Transverse colon (tissue), 4 donors: ENCODE measurements at places on chromosomes 13 and 19.

- peak; percentile 54 for DNase-seq
These were observed 13.2 kb downstream of the CLASRP start for GRCh38 chr19:45051929-45052579.

DNA sequence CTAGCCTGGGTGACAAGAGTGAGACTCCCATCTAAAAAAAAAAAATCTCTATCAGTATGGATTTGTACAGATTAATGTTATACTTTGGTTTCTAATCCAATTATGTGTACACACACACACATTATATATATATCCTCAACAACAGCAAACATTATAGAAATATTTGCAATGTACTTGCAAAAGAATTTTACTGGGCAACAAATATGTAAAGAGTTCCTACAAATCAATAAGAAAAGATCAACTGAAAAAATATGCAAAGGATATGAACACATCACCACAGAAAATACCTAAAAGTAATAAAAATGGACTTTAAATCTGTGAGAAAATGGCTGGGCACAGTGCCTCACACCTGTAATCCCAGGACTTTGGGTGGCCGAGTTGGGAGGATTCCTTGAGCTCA is 40.9 kb upstream of the NFIC start:
- no peak for DNase-seq

DNA sequence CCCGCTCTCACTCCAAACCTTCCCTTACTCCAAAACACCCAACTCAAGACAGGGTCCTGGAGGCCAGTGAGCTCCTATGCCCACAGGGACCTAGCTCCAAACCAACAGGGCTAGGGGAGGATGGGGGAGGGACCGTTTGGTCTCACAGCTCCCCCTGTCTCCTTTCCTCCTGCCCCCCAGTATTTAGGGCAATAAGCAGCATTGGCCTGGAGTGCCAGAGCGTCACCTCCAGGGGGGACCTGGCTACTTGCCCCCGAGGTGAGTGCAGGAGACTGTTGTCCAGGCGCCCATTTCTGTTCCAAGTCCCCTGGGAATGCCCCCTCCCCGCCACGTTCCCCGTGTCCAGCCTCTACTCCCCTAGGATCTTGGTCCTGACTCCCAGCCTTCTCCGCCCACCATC is 792 bp downstream of the RETN start:
- no peak for DNase-seq

- DNase-seq = no peak
These were observed 1.6 kb upstream of the SLC7A10 start for GRCh38 chr19:33227242-33227650.
